ENCODE measurements at places on chromosomes 4 and X. TPM values are rescaled to one million over a fixed set of nuclear protein-coding genes. Genes with fewer than 3 reads are reported as not detected.

The FHDC1 gene
- total RNA-seq = 33.0 TPM

The VEGFD gene
- 0.05 TPM for total RNA-seq

The TMEM271 gene
- total RNA-seq = not detected

The F8A2 gene
- total RNA-seq = not detected

The DCAF4L1 gene
- total RNA-seq = under 0.01 TPM

The FGFRL1 gene
- total RNA-seq = 15.2 TPM

DNA sequence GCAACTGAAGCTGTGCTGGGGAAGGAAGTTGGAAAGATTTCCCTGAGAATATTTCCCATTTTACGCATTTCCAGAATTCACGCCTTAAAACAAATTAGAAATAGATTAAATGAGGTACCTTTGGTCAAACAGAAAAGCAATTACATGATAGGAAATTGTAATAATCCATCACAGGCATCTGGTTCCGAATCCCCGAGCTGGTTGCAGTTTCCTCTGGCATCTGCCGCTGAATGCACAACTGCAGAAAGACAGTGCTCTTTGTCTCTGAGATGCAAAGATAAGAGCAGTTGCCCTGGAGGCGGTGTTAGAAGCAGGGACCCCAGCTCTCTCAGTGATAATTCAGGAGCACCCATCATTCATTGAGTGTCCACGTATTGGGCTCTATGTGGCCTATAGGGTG is 224.4 kb downstream of the LDB2 start:
- no peaks in the 10 kb centered on the region for H3K27me3 ChIP-seq
- H3K27ac ChIP-seq = no peak overlapping the region
- no peaks in the 10 kb centered on the region for H3K36me3 ChIP-seq
- no peak for DNase-seq
- no peaks in the 10 kb centered on the region for H3K4me1 ChIP-seq
- no peak overlapping the region for H3K4me3 ChIP-seq

DNA sequence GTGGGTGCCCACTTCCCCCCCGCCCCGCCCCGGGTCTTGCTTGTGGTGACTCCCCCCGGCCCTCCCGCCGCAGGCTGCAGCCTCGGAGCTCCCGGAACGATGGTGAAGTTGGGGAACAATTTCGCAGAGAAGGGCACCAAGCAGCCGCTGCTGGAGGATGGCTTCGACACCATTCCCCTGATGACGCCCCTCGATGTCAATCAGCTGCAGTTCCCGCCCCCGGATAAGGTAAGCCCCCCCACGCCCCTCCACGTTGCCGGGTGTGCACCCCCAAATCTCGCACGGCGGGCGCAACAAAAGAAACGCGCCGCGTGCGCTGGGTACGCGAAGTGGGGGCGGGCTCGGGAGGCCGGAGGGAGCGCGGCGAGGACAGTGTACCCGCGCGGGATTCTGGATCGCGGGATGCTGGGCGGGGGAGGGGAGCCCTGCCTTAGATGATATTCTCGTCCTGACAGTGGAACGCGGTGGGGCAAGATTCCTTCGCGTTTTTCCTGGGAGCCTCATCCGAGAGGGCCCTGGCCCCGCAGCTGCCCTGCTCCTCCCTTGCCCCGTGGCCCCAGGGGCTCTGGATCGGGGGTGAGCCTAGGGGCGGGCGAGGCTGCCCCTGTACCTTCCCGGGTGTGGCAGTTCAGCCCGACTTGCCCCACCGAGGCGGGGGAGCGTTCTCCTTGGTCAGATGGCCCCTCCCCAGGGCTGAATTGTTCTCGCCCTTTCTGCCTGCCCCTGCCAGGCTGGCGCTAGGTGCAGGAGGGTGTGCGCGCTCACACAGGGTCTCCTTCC is 819 bp downstream of the NSG1 start:
- DNase-seq = no peak
- H3K27me3 ChIP-seq = peaks cover 9% of the 10 kb centered on the region
- peaks cover 13% of the 10 kb centered on the region for H3K4me1 ChIP-seq
- no peaks in the 10 kb centered on the region for H3K36me3 ChIP-seq

DNA sequence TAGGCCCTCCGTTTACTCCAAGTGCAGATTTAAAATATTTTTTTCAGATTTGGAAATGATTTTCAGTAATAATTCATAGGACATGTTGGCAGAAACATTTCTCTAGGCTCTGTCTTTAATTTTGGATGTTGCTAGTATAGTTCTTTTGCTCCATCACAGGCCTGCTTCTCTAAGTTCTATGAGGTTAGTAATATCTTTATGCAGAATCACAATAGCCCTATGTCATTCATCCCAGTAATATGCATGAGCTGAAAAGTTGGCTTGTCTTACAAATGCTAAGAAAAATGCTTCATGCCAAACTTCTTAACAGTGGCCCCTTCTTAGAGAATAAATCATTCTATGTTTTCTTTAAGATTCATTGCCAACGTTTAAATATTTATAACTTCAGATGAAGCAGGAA is 148.3 kb upstream of the TLL1 start:
- no peak overlapping the region for H3K4me3 ChIP-seq
- no peaks in the 10 kb centered on the region for H3K36me3 ChIP-seq
- DNase-seq = no peak
- H3K27ac ChIP-seq = no peak overlapping the region
- H3K27me3 ChIP-seq = no peaks in the 10 kb centered on the region
- peaks cover 4% of the 10 kb centered on the region for H3K4me1 ChIP-seq

GRCh38 chrX:154840856-154841255 is 6.4 kb upstream of the SMIM9 start:
- DNase-seq = no peak
- H3K36me3 ChIP-seq = no peaks in the 10 kb centered on the region
- H3K27me3 ChIP-seq = no peaks in the 10 kb centered on the region
- no peak overlapping the region for H3K4me3 ChIP-seq
- no peak overlapping the region for H3K27ac ChIP-seq

- H3K27ac ChIP-seq = no peak overlapping the region
- no peak for DNase-seq
- peaks cover 2% of the 10 kb centered on the region for H3K4me1 ChIP-seq
- H3K4me3 ChIP-seq = no peak overlapping the region
- no peaks in the 10 kb centered on the region for H3K36me3 ChIP-seq
Observed at GRCh38 chrX:71622576-71623450, 4.5 kb upstream of the CXCR3 start.

- H3K4me3 ChIP-seq = no peak overlapping the region
- H3K27me3 ChIP-seq = no peaks in the 10 kb centered on the region
- no peaks in the 10 kb centered on the region for H3K4me1 ChIP-seq
Observed at GRCh38 chr4:134911941-134912340, 710.4 kb upstream of the PABPC4L start.

- no peaks in the 10 kb centered on the region for H3K27me3 ChIP-seq
- peaks cover 11% of the 10 kb centered on the region for H3K36me3 ChIP-seq
- no peak for DNase-seq
- no peak overlapping the region for H3K4me3 ChIP-seq
Observed at GRCh38 chr4:84852081-84852480, 114.4 kb downstream of the WDFY3 start.

GRCh38 chr4:2251073-2251794 is 9.3 kb upstream of the HAUS3 start:
- no peak overlapping the region for H3K27ac ChIP-seq
- peaks cover 3% of the 10 kb centered on the region for H3K4me1 ChIP-seq
- no peak overlapping the region for H3K4me3 ChIP-seq
- peaks cover 12% of the 10 kb centered on the region for H3K36me3 ChIP-seq
- H3K27me3 ChIP-seq = no peaks in the 10 kb centered on the region

GRCh38 chr4:4689694-4690440 is 148.0 kb upstream of the STX18 start:
- H3K27me3 ChIP-seq = no peaks in the 10 kb centered on the region
- no peak overlapping the region for H3K4me3 ChIP-seq
- no peak overlapping the region for H3K27ac ChIP-seq
- peaks cover 2% of the 10 kb centered on the region for H3K36me3 ChIP-seq

GRCh38 chrX:118780911-118781310 is 42.7 kb upstream of the ZCCHC12 start:
- no peaks in the 10 kb centered on the region for H3K4me1 ChIP-seq
- no peak for DNase-seq
- H3K4me3 ChIP-seq = no peak overlapping the region
- H3K36me3 ChIP-seq = peaks cover 12% of the 10 kb centered on the region

DNA sequence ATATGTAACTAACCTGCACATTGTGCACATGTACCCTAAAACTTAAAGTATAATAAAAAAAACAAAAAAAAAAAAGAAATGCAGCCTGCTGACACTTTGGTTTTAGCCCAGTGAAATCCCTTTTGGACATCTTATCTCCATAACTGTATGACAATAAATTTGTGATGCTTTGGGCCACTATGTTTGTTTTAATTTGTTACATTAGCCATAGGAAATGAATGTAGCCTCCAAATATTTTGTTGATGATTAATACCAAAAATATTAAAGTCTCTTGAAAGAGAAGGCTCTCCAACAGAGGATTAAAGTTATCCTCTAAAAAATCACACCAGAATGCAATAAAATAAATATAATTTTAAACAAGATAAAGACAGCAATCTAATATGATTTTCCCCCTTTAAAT is 852.7 kb upstream of the SLIT2 start:
- H3K4me3 ChIP-seq = no peak overlapping the region
- H3K27ac ChIP-seq = no peak overlapping the region
- H3K4me1 ChIP-seq = no peaks in the 10 kb centered on the region
- no peak for DNase-seq
- no peaks in the 10 kb centered on the region for H3K27me3 ChIP-seq
- H3K36me3 ChIP-seq = no peaks in the 10 kb centered on the region
